ENCODE measurements at places on chromosomes 11 and 22.

GRCh38 chr22:23816156-23816976 is 22.4 kb downstream of the DERL3 start:
- no peak for DNase-seq

DNA sequence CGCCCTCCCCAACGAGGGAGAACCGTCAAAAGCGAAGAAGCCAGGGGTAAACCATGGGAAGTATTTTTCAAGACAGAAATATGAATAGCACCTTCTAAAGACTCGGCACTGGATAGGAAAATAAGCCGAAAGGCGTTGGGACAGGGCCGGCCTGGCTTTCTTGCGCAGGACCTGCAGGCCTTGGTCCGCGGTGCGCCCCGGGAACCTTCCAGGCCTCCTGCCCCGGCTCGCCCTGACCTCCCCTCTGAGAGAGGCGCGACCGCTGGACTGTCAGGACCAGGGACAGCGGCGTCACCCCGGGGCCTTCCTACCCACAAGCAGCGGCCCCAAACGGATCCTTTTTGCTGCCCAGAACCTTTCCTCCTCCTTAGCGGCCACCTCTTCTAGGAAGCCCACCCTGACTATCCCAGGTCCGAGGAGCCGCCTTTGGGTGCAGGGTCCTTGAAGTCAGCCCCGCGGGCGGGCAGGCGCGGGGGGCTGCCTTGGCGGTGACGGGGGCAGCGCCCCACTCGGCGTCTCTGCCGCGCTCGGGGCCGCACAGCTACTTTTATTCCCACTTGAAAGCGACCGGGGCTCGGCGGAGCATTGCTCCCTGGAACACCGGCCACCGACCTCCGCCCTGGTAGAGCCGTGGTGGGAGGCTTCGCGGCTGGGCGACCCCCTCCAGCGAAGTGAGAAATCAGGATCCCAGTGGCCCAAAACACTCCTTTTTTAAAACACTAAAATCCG is 650 bp upstream of the MAPK11 start:
- DNase-seq = peak; percentile 61

- no peak for DNase-seq
Measured at GRCh38 chr11:123181075-123181474, 14.0 kb downstream of the CLMP start.

GRCh38 chr11:121829159-121829643 is 286.8 kb downstream of the BLID start:
- DNase-seq = peak; percentile 2

DNA sequence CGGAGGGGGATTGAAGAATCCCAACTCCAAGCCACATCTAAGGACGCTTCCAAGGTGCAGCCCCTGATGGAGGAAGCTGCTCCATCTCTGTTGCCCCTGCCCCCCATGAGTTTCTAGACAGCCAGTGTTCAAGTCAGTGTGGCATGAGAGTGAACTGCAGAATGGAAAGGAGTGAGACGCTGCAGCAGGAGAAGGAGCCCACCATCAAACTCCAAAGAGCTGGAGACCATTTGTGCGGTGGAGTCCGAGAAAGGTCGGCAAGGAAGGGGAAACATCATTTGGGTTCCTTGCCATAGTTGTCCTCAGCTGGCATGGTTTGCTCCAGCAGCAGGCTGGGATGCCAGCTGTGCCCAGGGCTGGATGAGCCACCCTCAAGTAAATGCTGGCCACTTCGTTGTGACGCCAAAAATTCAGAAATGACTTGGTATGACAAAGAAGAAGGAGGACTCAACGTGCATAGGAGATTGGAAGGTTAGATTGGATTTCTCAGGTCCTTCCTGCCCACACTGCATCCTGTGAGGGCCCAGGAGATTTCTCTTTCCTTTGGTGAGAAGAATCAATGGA is 16.4 kb downstream of the APOL2 start:
- no peak for DNase-seq

- DNase-seq = no peak
Measured at GRCh38 chr11:78161346-78161745, 21.9 kb upstream of the ALG8 start.

DNA sequence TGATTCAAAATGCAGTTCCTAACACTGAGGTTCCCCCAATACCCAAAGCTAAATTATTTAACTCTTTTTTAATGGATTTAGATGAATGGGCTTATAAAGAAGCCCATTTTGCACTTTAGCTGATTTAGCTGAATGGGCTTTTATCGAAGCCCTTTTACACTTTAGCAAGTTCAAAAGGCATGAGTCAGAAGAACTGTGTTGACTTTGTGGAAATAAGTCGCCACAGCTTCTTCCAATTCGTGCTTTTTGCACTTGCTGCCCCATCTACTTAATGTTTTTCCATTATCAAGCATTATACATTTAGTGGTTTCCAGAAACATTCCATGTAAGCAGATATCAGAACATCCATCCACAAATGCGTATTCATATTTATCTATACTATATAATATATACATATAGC is 20.5 kb upstream of the GRIA4 start:
- no peak for DNase-seq
